ENCODE measurements at places on chromosomes 6 and 20.

DNA sequence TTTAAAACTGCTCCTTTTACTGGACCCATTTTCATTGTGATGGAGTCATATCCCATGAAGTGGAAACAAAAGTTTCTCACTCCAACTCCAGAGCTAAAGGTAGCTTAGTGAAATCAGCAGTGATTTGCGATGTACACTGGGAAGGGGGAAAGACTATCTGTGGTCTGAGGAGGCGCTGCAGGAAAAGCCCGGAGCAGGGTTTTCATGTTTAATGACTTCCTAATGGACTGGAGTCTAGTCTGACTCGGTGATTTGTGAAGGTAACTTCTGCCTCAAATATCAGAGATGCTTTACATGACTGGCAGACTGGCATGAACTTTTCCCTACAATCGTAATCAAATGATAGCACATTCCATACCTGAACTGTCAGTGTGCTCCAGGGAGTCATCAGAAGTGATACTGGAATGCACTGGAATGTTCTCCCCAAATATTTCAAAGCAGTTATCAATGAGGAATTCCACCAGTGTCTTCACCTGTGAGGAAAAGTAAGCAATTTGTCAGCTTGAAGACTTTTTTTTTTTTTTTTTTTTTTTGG lies 7.0 kb downstream of the TAGAP start:
- no peak for DNase-seq

DNA sequence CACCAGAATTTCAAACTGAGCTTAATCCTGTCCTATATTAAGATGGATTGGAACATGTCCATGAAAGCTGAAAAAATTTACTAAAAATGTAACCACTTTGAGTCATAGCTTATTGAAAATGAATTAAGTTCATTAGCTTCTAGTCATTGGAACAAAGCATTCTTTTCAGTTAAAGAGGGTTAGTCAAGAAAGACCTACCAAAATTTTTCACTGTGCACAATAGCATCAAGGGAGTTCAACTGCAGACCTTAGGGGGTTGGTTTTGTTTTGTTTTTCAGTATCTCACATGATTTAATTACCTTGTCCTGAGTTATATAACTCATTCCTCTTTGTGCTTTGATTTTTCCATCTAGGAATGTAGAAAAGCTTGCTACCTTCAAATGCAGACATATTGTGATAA lies 2.8 kb downstream of the SLC2A12 start:
- DNase-seq: no peak

GRCh38 chr6:168637834-168638233 lies 196.8 kb downstream of the SMOC2 start:
- DNase-seq: no peak

DNA sequence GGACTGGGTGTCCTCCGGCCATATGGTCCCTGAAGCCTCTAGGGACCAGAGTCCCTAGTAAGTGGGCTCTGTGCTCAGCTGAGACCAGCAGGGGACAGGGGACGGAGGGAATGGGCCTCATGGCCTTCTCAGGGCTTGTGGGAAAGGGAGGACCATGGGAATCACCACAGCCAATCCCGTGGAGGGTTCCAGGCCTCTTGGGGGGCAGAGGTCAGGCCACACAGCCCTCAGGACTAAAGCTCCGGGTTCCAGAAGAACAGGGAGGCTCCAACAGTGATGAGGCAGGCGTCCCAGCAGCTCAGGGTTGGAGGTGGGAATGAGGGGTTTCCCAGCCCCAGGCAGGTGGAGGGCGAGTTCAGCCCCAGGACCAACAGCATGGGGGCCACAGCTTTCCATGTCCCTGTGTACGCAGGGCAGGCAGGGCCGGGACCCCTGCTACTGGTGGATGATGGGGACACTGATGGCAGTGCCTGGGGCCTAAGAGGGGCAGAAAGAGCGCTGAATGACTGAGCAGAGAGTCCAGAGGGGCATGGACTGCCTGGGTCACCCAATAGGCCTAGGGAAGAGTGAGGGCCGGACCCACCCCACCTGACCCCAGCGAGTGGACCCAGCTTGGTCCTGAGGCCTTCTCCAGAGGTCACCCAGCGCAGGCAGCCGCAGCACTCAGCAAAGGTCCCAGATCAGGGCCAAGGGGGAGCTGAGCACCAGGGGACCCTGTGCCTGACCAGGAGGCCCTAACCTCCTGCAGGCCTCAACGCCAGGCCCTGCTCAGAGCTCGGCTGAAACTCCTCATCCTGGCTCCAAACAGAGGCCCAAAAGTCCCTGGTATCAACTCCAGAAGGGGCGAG lies 8.8 kb downstream of the MYL9 start:
- no peak for DNase-seq

DNA sequence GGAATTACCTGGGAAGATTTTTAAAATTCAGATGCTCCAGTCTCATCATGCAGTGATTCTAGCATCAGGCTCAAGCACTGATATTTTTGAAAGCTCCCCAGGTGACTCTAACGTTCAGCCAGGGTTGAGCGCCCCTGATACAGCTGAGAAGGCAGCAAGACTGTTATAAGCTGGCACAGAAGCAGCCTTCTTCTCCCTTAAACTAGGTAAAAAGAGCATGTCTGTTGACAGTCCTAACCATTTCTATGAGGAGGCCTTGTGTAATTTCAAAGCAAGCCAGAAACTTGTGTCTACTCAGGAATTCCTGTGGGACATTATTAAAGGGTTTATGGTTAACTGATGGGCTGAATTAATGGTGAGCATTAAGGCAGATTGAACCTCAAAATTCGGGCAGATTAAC lies 141.9 kb downstream of the PDE7B start:
- no peak for DNase-seq

DNA sequence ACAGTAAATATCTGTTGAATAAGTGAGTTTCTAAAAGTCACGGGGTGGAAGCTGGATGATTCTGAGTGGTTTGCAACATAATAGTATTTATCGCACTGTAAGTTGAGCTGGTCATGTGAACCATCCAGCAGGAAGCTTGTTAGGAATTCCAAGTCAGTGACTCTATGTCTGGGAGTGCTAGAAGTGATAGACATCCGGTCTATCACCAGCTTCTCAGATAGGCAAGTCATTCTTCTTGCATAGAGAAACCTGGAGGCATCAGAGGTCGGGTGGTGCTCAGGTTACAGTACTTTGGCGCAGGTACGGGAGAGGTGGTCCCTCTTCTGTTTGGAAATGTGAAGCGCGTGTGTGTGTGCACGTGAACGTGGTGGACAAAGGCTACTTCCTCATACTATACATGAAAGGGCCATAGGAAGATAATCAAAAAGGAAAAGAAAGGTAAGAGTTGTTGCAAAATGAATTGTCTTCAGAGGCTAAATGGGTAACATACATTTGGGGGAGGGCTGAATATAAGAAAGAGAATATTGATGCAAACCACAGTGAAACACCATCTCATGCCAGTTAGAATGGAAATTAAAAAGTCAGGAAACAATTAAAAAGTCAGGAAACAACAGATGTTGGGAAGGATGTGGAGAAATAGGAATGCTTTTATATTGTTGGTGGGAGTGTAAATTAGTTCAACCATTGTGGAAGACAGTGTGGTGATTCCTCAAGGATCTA lies 299.3 kb upstream of the ZFP64 start:
- DNase-seq: no peak

DNA sequence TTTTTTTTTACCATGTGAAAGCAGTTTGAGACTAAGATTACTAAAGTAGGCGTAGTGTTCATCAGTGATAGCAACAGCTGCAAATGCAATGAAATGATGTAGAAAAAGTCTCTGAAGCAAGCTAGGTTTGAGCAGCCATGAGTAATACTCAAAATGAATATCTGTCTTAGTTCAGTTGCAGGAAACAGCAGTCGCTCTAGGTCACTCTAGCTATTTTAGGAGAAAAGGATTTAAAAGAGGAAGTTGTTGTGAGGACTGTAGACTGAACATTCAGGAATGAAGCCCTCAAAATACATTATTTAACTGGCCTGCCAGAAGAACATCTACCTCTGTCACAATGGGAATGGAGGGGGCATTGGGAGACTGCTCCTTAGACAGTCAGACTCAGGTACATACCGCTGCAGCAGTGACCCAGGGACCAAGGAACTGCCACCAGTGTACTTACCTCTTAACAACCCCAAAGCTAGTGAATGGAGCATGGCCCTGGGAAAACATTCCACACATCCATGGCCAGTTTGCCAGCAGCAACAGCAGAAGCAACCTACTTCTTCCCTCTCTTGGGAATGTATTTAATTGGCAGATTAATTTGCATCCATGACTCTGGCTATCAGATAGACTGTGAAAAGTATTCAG lies 243.0 kb upstream of the KHDRBS2 start:
- no peak for DNase-seq

DNA sequence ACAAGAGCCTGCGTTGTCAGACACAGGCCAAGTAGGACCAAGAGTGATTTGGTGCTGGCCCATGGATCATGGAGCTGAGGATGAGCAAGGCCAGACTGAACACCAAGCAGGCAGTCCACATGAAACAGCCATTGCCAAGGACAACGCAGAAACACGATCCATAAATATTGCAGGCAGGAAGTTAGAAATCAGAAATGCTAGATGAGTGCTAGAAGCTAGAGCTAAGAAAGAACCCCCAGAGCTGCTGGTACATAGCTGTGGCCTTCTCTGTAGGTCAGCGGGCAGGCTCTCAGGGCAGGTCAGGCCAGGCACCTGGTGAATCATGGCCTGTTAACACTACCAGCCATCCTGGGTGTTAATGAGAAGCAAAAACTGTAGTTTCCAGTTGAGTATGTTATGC lies 119.7 kb downstream of the ALDH8A1 start:
- no peak for DNase-seq

DNA sequence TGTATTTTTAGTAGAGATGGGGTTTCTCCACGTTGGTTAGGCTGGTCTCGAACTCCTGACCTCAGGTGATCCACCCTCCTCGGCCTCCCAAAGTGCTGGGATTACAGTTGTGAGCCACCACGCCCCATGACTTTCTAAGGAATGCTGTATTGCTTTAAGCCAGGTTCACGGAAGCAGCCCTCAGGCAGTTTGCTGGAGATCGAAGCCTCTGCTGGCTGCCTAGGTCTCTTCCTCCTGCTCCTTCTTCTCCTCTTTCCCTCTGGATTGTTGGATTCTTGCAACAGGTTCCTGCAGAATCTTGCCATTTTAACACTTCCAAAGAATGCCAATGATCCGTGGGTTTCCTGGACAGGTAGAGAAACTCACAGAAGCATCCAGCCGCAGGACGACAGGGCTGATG lies 29.3 kb upstream of the B4GALT5 start:
- no peak for DNase-seq

DNA sequence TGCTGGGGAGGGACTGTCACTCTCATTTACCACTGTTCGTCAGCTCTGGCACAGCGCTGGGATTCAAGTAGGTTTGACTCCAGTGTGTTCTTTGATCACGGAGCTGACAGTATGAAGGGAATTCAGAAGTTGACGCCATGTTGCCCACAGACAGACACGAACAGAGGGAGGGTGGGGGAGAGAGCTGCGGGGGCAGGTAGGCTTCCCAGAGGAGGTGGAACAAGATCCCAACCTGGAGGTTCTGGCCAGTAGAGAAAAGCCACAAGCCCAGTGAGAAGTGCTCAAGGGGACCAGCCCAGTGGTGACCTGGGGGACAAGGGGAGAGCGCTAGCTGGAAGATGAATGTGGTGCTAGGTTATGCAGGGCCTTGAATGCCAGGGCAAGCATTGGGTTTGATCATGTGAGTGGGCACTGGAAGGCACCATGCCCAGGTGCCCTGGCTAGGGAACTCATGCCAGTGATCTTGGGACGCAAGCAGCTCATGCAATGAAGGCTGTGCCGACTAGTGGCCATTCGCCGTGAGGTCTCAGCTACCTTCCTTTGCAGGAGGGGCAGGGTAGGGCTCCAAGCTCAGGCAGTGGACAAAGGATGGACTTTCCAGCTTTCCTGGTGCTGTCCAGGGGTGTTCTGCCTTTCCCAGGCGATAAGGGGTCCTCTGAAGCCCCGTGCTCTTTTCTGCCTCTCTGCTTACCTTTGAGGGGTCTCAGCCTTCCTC lies 50.4 kb upstream of the APCDD1L start:
- DNase-seq: no peak

- DNase-seq: no peak
Observed at GRCh38 chr6:680666-681340, 12.1 kb downstream of the EXOC2 start.

DNA sequence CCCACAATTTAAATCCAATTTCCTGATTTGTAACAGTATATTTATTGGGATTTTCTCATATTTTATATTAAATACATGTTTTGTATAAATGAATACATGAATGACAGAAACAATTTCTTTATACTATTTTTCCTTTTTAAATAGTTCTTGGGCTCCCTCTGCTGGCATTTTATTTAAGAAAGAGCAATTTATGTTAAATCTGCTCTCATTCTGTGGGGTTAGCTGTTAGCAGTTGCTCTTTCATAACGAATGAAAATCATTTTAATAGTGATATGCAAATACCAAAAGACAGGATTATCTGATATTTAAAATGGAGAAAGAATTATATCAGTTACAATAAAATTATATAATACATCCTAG lies 118.3 kb downstream of the RALGAPA2 start:
- peak; percentile 16 for DNase-seq

DNA sequence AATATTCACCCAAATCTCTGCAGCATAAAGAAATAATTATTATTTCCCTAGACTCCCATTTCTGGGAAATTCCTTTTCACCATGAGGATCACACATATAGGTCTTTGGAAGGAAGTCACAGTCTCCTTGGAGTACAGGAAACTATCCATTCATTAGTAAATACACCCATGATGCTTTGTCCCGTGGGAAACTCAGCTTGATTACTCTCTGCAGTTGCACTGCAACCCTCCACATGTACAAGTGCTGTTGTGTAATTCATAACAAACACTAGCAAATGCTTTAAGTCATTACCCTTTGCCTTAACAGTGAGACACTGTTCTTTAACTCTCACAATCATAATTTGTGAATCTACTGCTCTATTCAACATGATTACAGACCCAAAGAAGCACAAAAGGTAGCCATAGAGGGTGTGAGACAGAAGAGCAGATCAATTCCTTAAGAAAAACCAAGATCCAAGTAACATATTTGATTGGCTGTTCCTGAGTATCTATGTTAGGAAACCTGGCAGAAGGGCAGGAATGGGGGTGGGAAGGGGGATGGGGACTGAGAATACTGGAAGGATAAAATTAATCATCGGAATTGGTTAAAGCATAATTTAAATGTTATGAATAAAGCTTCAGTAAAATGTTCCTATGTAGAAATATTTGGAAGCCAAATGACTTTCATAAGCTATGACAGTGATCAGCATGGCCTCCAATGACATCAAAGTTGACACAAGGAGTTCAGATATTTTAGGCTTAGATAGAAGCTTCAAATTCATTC lies 268.0 kb downstream of the HACE1 start:
- no peak for DNase-seq

- no peak for DNase-seq
Observed at GRCh38 chr6:10554826-10555225, 33.7 kb downstream of the GCNT2 start.

DNA sequence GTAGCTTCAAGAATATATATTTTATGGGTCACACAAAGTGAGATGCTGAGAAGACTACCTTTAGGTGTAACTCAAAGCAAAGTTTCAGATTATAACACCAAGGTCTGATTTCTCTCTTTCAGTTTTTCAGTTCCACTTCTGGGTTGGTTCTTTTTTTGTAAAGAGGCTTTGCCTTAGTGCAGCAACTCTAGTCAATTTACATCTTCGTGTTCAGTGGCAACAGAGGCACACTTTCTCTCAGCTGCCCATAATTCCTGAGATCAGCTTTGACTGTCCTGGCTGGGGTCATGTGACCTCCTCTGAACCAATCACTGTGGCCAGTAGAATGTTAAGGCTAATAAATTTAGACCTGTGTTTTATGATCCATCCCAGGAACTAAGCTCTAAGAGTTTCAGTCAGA lies 120.2 kb downstream of the TINAG start:
- no peak for DNase-seq

All from frontal cortex (tissue), 4 donors.